IPS DF 19.7 (cell line): ENCODE measurements at places on chromosomes 3 and 15.

DNA sequence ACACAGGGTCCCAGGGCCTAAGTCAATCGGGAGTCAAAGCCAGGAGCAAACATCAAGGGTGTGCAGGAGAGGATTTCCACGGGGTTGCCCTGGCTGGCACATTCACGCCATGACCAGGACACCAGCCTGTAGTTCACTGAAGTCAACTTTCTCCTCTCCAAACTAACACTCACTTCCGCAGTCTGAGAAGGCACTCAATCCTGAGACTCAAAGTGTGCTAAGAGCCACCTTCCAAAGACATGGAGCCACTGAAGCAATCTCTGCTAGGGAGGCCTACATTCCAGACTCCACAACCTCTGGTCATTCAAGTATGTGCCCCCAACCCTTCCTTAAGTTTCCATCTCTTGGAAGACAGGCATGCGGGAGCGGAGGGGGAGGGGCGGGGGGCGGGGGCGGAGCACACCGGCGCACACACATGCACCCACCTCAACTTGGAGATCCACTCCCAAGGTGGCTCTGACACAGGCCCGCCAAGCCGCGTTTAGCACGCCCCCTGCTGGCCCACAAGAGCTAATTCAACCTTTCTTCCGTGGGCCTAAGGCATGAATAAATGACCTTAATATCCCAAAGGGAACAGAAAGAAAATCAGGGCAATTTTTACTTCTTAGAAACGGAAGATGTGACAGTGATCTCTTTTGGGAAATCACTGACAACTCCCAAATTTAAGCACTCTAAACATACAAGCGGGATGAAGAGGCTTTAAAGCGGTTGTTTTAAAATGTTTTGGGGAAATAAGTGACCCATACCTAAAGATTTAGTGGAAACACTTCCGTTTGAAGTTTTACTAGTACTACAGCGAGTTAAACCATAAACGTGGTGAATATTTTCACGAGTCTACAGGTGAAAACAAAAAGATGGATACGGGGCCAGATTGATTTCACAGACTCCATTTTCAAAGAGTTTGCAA is 162.5 kb upstream of the CHRNA7 start:
- peak; percentile 7 for DNase-seq

- DNase-seq, result no peak
These were observed 11.3 kb upstream of the APEH start for GRCh38 chr3:49662720-49663413.

DNA sequence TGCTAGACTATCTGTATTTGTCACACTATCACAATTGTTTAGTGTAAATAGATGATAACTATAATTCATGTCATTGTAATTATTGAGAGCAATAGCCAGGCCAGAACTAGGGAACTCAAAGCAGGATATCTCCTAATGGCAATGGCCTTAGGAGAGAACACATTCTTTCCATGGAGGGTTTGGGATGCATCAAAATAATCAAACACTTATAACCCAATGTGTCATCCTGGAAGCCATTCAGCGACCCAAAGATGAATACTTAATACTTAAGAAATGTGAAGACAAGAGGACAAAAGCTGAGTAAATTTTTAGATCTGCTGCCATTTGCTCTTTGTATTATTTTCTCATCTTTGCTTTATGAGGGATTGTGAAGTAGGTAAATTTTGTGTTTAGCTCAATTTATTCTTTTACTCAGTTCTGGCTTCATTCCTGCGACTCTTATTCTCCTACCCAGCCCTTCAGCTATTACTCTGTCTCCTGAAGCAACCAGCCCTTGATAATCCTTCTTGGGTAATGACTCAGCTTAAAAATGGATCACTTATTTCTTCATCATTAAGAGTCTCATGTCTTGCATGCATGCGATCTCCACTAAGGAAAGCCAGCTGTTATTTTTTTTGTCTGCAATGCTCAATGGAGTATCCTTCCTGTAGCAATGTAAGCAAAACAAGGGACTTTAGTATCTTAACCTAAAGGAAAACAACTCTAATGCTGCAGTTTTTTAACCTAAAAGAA is 2.0 kb downstream of the OR4F15 start:
- no peak for DNase-seq

DNA sequence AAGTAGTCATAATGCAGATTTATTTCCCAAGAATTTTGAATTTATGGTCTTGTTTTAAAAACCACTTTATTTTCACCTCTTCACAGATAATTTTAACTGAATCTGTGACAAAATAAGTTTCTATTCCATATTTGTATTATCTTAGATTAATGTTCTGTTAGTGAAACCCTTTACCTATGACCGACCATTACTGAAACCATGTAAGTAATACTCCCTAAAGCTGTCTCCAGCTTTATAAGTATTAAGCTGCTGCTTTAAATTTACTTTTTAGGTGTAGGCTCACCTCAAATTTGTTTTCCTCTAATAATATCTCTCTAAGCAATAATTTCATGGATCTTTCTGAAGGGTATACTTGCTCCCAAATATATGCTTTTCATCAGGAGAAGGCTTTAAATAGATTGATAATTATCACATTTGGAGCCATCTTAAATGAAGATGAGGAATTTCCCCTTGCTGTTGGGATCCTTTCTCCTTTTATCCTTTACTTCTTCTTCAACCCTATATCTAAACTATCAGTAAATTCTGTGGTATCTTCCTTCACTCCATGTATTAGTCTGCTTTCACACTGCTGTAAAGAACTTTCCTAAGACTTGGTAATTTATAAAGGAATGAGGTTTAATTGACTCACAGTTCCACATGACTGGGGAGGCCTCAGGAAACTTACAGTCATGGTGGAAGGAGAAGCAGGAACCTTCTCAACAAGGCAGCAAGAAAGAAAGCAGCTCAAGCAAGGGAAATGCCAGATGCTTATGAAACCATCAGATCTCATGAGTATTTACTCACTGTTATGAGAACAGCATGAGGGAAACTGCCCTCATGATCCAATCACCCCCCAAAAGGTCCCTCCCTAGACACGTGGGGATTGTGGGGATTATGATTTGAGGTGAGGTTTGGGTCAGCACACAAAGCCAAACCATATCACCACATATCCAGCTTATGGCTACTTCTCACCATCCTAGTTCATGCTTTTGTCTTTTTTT is 92.3 kb upstream of the P2RY1 start:
- DNase-seq, result no peak

GRCh38 chr3:191345334-191345733 is 15.0 kb upstream of the UTS2B start:
- DNase-seq, result no peak

DNA sequence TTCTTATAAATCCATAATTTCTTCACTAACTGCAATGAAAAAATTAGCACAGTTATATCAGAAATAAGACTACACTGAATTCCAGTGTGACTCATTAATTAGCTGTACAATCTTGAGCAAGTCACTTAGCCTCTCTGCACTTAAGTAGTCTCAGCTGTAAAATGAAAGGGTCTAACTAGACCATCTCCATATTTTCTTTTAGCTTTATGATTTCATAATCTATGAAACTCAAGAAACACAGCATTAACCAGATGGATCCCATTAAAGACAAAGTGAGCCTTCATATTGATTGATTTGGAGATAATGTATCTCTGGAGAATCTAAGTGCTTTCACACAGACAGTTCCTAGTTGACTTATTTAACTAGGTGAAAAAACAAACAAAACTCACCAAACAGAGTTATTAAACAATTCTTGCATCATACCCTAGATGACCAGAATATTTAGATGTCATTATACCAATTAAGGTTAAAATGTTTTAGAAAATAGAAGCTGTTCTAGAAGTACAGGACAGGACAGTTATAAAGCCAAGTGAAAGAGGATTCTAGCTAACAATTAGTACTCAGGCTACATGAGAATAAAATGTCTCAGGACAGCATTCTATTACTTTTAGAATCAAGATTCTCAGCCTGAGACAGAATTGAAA is 11.2 kb downstream of the CSNK1G1 start:
- no peak for DNase-seq

DNA sequence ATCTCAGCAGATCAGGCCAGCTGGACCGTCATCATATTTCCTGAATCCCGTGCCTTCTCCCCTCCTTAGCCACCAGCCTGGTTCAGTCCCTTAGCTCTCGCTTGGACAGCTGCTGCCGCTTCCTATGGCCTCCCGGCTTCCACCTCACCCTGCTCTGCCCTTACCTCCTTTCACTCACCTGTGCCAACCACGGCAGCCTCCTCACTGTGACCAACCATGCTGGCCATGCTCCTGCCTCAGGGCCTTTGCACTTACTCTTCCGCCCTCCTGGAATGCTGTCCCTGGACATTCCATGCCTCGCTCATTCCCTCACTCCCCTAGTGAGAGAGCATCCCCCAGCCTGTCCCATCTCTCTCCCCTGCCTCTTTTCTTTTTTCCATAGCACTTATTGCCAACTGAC is 19.2 kb downstream of the GRIP2 start:
- no peak for DNase-seq

- no peak for DNase-seq
These were observed 402.6 kb upstream of the GBE1 start for GRCh38 chr3:82163907-82164520.

DNA sequence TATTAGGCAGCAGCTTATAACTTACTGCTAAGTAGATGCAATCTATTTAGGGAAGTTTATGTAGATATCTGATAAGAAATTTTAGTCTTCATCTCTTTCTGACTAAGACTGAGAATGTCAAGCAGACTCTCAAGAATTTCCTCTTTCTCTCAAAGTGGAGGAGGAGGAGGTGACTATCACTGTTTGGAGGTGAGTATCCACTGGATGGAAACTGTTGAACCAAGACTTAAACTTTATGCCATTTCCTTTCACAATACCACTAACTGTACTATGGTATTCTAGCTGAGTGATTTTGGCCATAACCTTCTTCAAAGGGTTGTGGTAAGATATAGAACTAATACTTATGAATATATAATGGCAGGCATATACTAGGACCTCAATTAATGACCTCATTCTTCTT is 64.6 kb downstream of the TPRG1 start:
- DNase-seq, result no peak

DNA sequence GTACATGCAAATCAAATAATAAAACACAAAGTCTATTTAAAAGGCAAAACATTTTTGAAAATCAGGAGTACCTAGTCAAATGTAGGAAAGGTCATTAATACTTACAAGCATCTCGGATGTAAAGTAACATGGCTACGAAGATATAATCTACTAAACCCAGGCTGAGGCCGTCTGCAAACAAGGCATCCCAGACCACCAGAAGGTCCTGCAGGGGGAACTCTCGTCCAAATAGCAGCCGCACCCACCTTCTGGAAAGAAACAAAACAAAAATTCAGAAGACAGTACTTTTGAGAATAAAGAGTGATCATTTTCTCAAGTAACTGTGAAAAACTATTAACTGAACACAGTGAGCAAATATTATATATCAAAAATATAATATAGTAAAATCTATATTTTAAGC is 423.1 kb downstream of the PLCL2 start:
- no peak for DNase-seq
